ENCODE measurements at places on chromosomes 12 and 14.

DNA sequence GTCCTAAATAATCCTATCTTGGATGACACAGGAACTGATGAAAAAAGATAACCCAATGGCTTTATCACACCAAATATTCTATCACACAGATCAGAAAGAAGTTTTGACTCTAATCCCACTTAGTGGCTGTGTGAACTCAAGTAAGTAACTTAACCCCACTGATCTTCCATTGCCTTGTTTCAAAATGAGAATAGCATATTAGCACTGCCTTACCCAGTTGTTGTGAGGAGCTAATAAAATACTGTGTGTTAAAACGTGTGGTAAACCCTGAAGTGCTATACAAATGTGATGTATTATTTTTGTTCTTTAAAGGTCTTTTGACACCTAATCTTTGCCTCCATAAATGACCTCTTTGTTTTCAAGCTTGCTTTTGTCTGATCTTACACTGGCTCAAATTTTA lies 60.9 kb upstream of the ARID2 start:
- no peak for DNase-seq

- no peak for DNase-seq
Measured at GRCh38 chr12:127284870-127285431, 982.0 kb upstream of the TMEM132C start.

DNA sequence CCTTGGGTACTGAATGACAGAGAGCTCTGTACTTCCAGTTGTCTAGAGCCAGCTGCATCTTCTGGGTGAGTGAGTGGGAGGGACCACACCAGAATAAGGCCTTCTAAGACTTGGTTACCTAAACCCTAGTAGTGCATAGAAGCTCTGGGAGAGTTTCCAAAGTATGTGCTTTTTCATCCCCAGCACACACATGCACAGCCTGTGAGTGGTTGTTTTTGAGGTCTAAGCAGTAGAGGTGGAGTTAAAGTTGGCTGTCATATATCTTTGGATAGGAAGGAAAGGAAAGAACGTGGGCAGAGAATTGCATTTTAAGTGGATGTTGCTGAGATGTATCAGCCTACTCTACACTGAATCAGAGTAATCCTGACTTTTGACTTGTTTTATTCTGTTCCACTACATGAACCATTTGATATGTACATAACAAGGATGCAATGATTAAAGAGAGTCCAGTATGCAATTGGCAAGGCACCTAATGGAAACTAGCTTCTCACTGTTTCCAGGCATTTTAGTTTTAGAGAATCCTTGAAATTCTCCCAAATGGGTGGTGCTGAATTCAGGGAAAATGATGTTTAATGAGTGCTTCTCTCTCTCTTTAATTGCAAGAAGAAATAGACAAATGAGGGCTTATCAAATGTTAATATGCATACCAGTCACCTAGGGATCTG lies 51.8 kb upstream of the PRICKLE1 start:
- no peak for DNase-seq

GRCh38 chr14:24339284-24340151 lies at the start of gene RIPK3:
TSS of gene RIPK3 (minus strand) at chr14:24339991. CDS start at chr14:24339826, 165 bp downstream.
- DNase-seq = peak; percentile 70

GRCh38 chr12:68117661-68118060 lies 41.9 kb downstream of the IFNG start:
- DNase-seq = no peak

GRCh38 chr14:32913725-32914124 lies 25.0 kb upstream of the NPAS3 start:
- no peak for DNase-seq

- DNase-seq = no peak
Measured at GRCh38 chr14:74505831-74506230, 12.3 kb downstream of the ISCA2 start.

DNA sequence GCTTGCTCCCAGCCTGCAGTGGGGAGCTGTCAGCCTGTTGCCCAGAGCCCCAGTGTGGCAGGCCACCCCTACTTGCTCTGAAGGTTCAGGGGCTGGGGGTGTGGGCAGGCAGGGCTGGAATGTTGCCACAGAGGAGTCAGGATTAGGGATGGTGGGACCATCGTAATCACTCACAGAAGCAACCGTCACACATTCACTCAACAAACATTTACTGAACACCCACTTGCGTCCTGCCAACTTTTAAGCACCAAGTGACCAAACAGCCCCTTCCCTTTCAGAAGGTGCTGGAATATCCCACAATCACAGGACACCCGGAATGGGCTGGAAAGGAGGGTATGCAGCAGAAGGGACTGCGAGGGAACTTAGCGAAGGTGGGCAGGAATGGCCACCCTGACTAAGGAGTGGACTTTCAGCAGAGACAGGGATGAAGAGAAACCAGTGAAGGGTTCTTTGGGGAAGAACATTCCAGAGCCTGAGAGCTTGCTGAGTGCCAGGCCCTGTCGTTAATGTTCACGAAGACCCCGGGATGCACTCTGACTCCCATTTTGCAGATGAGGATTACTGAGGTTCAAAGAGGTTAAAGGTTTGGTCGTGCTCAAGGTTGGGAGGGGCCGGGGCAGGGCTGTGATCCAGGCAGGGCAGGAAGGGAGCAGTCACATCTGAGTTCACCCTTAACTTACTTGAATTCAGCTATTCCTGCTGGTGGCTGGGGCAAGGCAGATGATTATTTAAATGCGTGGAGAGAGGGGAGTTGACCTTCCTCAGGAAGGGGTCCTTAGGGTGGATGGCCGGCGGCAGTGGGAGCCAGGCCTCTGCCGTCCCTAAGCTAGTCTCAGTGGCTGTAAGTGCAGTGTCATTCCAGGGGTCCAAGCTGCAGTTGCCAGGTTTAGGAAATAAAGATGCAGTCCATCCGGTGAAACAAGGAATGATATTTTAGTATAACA lies 2.3 kb upstream of the ZBTB42 start:
- no peak for DNase-seq

DNA sequence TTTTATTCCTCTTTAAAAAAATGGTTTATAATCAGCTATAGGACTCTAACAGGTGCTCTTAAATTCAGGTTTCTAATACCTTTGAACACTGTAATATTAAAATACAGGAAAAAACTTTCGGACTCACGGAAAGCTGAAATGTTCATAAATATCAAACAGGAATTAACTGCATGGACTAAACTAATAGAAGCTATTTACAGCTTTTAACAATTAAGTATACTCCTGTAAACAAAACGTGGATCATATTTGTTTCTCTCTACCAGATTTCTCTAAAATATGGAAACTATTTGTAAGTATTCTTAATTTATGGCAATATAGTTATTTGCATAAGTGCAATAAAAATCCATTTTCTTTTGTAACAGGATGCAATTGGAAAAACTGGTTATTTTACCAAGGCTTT lies 108.9 kb upstream of the RESF1 start:
- no peak for DNase-seq

GRCh38 chr14:97625477-97625876 lies 828.3 kb downstream of the VRK1 start:
- no peak for DNase-seq

GRCh38 chr14:57869617-57870016 lies 3.7 kb upstream of the SLC35F4 start:
- DNase-seq = no peak

- peak; percentile 53 for DNase-seq
Measured at GRCh38 chr12:93785249-93786010, 108.3 kb downstream of the CRADD start.

DNA sequence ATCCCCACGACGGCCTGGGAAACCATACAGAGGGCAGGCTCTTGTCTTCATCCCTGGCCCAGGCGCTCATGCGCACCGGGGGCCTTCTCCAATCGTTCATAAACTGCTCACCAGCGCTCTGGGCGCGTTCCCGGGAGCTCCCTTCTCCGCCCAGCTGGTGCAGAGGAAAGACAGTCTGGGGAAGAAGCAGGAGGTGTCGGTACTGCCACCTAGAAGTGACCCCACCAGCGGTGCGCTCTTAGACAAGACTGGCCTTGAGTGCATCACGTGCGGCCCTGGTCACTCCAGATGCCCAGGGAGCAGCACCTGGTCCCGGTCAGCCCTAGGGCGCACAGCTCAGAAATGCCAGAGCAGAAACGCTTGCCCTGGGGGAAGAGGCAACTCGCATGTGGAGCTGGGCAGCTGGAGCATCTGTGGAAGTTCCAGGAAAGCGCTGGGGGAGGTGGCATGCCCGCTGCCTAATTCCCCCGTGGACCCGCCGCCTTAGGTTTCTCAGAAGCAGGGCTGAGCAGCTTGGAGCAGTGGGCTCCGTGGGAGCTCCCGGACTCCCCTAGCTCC lies 2.5 kb downstream of the GSC start:
- no peak for DNase-seq

GRCh38 chr12:116708826-116709756 lies 28.8 kb downstream of the SPRING1 start:
- peak; percentile 45 for DNase-seq

GRCh38 chr14:36028218-36028617 lies 148.3 kb downstream of the PTCSC3 start:
- DNase-seq = peak; percentile 23

- DNase-seq = no peak
Measured at GRCh38 chr12:359091-359490, 30.0 kb downstream of the KDM5A start.

DNA sequence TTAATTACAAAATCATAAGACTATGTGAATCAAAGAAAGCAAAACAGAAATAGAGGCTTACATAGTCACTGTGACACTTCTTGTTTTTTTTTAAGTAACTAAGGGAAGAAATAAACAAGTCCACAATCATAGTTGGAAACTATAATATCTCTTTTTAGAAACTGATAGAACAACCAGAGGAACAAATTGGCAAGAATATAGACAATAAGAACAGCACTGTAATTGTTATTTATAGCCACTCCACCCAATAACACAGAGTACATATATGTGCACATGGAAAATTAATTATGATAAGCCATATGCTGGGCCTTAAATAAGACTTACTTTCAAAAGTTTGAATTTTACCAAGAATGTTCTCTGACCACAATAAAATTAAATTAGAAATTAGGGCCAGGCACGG lies 101.1 kb downstream of the PLEKHG7 start:
- no peak for DNase-seq

DNA sequence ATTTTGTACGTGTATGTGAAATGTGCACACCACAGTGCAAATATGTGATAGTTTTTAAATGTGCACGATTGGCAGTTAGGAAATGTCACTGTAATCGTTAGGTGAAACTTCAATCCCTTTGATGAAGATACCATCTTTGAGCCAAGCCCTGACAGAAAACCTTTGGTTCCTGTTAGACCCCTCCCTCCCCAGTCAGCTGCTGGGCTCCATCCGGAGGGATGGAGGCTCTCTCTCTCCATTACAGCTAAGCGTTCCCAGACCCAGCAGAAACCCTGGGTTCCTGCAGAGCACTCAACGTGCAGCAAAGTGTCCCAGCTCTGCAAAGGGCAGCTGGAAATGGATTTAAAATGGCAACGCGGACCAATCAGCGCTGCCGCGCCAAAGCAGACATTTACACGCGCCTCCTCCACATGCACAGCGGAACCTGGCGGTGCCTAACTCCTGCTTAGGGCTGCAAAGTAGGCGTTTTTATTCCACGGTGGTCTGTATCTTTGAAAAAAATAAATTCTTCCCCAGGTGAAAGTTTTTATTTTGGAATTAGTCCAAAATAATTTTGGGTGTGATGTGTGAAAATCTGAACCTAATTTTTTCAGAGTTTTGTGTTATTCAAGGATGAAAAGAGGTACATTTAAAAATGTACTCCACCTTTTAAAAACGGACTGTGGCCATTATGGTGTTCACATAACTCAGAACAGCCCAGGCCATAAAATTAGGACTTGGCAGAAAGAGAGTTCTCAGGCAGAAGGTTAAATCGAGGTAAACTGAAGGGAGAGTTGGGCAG lies 1.4 kb upstream of the HMGA2 start:
- peak; percentile 8 for DNase-seq

DNA sequence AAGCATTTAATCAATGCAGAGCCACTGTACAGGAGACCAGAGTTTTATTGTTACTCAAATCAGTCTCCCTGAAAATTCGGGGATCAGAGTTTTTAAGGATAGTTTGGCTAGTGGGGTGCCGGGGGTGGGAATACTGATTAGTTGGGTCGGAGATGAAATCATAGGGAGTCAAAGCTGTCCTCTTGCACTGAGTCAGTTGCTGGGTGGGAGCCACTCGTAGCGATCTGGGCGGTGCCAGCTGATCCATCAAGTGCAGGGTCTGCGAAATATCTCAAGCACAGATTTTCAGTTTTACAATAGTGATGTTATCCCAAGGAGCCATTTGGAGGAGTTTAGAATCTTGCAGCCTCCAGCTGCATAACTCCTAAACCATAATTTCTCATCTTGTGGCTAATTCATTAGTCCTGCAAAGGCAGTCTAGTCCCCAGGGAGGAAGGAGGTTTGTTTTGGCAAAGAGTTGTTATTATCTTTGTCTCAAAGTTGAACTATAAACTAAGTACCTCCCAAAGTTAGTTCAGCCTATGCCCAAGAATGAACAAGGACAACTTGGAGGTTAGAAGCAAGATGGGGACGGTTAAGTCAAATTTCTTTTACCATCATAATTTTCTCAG lies 169.4 kb upstream of the PLEKHG7 start:
- no peak for DNase-seq

- DNase-seq = no peak
Measured at GRCh38 chr14:79256380-79256779, 954.9 kb downstream of the DIO2 start.

DNA sequence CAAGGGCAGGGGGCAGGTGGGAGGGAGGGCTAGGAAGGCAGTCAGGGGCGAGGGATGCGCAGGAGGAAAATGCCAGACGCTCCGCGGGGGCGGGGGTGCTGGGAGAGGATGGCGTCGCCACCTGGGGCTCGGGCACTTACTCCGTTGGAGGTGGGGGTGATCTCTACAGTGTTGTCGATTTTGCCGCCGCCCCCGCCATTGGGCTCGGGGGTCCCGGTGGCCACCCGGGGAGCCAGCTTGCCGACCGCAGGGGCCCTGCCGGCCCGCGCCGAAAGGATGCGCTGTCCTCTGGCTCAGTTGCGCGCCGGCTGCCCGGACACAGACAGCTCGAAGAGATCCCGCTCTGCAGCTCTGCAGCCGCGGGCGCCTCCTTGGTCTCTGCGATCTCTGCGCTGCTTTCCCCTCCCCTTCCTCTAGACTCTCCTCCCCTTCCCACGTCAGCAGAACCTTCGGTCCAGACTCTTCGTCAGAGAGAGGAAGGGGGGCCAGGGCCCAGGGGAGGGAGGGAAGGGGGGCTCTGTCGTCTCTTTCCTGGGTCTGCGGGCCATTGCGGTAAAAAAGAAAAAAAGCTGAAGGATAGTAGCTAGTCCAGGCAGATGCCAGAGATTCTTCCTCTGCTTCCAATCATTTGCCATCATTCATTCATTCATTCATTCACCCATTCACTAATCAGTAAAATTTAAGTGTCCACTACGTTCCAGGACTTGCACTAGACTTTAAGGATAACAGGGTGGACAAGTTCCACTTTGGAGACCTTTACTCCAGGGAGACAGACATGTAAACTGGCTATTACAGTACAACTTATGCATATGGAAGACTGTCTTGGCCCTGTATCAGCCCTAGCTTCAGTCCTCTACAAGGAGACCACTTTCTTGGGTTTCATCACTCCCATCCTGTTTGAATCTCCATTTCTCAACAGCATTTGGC lies at the start of gene SLC22A17:
TSS of gene SLC22A17 (minus strand) at position 382 of the 927 bp plus-strand sequence.
- peak; percentile 49 for DNase-seq

GRCh38 chr12:109455706-109456105 lies 21.4 kb downstream of the KCTD10 start:
- DNase-seq = no peak

GRCh38 chr12:25463521-25463920 lies 89.6 kb downstream of the LMNTD1 start:
- no peak for DNase-seq

Data from stimulated activated naive CD8-positive, alpha-beta T cell treated with anti-CD3 and anti-CD28 coated beads, Interleukin-15, Interleukin-2, amounts not matched to agents 100 U/mL and 50 U/mL, for 24 hours (primary cell).